ENCODE measurements at places on chromosomes 4 and X.

DNA sequence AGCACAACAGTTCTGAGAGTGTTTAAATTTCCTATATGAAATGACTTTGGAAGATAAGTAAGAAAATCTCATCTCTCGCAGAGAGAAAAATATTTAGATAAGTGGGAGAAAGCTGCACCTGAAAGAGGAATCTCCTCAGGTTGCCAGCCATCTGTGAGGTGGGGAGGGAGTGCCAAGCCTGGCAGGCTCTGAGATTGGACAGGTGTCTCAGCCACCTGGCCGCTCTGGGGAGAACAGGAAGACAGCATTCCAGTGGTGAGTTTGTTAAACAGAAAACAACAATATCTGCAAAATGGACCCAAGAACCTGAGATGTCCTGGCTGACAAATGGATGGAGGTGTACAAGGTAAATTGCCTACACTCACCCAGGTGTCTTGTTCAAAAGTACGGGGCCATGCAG lies 31.3 kb downstream of the EMCN start:
- no peak for DNase-seq

DNA sequence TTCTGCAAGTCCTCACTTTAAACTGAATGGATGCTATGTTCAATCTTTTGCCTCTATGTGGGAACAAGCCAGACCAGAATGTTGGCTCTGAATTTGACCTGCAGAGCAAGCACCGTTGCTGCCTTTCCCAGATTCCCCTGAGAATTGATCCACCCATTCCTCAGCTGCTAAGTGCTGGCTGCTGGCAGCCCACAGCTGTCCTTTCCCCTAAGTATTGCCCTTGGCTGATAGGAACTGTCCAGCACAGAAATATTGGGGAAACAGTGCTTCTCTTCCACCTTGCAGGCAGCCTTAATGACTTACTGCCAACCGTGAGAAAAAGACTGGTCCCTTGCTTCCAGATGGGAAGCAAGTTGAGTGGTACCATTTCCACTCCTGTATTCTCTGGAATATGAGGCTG lies 475.9 kb downstream of the PDHA2 start:
- no peak for DNase-seq

- no peak for DNase-seq
Observed at GRCh38 chr4:149102765-149103164, 660.6 kb upstream of the NR3C2 start.

- no peak for DNase-seq
Observed at GRCh38 chr4:145097331-145097820, 620 bp downstream of the ANAPC10 start.

- no peak for DNase-seq
Observed at GRCh38 chr4:150242820-150243458, 164.7 kb downstream of the DCLK2 start.

DNA sequence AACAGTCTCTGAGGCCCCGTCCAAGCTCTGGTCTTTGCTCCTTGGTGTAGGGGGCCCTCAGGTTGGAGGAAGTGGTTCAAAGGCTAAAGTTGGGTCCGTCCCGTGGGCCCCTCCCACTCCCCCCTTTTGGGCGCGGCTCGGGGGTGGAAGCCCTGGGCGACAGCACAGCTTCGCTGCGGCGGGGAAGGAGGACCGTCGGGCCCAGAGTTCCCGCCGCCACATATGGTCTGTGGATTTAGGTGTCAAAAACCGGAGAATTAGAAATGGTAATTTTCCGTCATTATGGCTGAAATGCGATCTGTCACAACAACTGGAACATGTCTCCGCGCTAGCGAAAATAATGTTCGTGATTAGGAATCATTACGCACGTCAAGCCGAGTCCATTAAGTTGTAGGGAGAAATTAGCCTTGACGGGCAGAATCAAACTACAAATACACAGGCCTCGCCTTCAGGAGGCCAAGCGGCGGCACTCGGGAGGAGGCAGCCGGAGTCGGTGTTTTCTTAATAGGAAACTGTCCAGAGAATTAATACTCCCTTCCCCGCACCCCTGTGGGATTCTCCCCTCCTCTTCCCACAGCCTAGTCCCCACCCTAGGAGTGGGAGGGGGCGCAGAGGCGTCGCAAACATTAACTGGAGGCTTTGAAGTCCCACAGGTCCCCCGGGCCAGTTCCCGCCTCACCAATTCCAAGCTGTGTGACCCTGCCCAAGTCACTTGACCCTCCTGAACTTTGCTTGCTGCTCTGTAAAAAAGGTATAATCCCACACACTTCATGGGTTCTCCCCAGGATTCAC lies 15.0 kb downstream of the NKX3-2 start:
- DNase-seq, result no peak

DNA sequence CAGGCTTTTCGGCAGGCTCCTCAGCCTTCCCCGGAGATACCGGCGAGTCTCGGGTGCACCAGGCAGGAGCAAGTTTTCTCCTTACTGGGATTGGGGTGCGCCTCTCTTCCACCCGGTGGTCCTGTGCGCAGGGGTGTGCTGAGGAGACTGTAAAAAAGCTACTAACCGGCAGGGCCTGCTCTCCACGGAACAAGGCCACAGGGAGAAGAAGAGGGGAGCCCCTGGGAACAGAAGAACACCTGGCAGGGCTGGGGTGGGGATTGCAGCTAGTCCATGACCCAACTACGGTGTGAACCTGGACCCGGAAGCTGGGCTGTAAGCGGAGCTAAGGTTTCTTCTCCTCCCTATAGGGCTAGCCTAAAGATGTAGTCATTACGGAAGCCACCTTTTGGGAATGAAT lies 17.7 kb upstream of the ZIC3 start:
- DNase-seq, result no peak

GRCh38 chr4:2595952-2596552 lies 59.6 kb downstream of the FAM193A start:
- DNase-seq, result no peak

DNA sequence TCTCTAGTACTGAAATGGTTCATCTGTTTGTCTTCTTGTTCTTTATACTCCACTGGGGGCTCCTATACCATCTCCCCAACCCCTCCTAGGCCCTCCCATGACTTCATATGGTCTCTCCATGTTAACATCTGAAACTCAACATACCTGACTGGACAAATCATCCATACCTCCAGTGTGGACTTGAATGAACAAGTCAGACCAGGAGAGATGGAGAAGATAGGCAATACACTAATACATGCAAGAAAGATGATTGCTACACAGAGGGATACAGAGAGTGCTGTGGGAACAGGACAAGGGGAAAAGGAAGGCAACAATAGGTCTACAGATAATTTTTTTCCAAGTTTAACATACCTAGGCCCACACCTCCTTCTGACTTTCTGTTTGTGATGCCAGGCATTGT lies 175.1 kb downstream of the FHIP1A start:
- DNase-seq, result no peak

- DNase-seq, result no peak
Observed at GRCh38 chr4:164613792-164614191, 140.1 kb upstream of the SMIM31 start.

GRCh38 chr4:45353161-45353560 lies 626.8 kb upstream of the GNPDA2 start:
- no peak for DNase-seq

DNA sequence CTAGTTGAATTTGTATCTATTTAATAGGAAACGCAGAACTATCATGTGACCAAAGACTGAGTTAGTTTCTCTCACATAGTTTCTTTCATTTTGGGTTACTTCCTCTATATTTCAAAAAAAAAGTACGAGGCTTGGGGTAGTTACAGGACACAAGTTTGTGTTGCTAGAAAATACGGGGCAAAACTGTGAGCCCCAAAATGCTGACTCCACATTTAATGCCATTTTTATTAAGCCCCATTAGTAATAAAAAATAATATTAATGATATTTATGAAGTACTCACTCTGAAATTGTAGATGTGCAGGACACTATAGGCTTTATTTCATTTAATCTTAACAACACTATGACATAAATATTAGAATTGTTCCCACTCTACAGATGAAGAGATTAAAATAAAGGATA lies 268.6 kb downstream of the DTHD1 start:
- DNase-seq, result no peak

DNA sequence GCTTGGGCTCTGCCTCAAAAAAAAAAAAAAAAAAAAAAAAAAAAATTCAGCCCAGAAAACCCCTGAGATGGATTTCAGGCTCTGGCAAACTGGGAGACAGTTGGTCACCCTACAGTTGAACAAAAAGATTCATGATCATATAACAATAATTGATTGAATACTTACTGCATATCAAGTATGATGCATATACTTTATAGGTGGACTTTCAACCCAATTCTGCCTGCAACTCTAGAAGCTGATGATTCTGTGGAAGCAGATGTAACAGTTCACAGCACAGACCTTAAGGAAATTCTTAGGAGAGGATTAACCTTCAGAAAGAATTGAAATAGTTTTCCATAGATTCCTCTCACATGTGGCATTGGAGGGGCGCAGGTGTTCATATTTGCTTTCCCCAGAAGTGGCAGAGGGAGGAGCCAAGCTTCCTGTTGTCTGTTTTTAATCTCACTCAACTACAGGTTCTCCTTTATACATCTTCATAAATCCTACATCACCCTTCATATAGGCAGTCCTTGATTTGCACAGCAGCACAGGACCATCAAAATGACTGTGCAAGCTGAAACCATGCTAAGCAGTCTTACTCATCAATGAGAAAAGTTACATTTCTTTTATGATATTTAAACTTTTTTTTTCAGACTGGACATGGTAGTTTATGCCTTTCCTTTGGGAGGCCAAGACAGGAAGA lies 149.4 kb upstream of the KLF3 start:
- DNase-seq, result no peak

DNA sequence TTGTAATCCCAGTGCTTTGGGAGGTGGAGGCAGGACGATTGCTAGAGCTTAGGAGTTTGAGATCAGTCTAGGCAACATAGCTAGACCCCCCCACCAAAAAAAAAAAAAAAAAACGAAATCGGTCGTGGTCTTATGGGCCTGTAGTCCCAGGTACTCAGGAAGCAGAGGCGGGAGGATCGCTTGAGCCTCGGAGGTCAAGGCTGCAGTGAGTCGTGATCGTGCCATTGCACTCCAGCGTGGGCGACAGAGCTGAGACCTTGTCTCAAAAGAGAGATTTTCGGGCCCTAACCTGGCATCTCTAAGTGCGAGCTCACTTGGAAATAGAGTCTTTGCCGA lies 7.0 kb upstream of the LETM1 start:
- no peak for DNase-seq

DNA sequence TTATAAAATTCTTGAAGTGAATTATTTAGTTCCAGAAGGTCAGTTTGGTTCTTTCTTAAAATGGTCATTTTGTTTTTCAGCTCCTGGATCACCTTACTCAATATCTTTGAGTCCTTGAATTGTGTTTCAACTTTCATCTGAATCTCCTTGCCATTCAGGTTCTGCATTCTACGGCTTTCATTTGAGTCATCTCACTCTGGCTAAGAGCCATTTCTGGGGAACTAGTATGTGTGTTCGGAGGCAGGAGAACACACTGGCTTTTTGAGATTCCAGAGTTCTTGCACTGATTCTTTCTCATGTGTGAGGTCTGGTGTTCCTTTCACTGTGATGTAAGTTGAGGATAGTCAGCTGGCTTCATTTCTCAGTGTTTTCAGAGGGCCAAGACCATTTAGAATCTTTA lies 708.4 kb upstream of the FRG1 start:
- no peak for DNase-seq

- DNase-seq, result no peak
Observed at GRCh38 chr4:6217716-6218381, 17.5 kb upstream of the JAKMIP1 start.

DNA sequence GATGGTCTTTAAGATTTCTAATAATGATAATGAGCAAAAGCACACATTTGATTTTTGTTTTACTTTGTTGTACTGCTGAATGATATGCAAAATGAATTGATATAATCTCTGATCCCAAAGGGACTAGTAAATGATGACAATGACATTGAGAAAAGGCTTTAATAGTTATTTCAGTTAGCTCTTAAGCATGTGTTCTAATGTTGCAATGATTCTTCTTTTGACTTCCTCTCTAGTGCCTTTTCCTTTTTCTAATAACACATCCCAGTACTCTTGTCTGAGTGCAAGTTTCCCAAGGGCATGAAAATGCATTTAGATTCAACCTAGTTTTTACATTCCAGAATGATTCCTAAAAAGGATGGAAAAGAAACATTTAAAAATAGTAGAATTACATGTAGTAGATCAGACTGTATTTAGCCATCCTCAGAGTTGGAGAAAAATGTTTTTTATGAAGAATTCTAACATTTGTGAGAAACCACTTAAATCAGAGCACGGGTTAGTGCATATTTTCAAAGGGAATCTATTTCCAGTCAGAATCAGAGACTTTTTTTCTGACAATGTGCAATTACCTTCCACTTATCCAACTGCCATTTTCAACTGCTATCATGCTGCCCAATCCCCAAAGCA lies 508.8 kb downstream of the C4orf33 start:
- DNase-seq, result no peak

DNA sequence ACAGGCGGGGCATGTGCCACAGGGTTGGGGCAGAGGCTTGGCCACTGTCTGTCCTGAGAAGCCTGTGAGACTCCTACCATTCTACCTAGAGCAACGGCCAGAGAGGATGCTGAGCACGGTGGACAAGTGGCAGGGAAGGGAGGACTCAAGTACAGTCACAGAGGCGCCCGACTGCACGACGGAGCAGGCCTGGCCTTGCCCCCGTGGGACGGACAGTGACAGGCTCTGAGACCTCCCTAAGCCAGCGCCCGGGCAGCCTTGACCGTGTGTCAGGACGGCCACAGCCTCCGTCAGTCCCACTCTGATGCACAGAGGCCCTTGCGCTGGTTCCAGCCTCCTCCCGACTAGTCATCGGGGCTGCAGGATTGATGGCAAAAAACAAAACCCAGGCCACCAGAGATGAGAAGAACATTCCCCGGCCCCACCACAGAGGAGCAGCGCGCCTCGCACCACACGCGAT lies 36.7 kb upstream of the MXD4 start:
- no peak for DNase-seq

- no peak for DNase-seq
Observed at GRCh38 chrX:139094671-139095592, 383.4 kb upstream of the FGF13 start.

GRCh38 chr4:25065431-25065858 lies 34.7 kb upstream of the LGI2 start:
- no peak for DNase-seq

GRCh38 chr4:60709061-60709460 lies 491.1 kb upstream of the ADGRL3 start:
- no peak for DNase-seq

DNA sequence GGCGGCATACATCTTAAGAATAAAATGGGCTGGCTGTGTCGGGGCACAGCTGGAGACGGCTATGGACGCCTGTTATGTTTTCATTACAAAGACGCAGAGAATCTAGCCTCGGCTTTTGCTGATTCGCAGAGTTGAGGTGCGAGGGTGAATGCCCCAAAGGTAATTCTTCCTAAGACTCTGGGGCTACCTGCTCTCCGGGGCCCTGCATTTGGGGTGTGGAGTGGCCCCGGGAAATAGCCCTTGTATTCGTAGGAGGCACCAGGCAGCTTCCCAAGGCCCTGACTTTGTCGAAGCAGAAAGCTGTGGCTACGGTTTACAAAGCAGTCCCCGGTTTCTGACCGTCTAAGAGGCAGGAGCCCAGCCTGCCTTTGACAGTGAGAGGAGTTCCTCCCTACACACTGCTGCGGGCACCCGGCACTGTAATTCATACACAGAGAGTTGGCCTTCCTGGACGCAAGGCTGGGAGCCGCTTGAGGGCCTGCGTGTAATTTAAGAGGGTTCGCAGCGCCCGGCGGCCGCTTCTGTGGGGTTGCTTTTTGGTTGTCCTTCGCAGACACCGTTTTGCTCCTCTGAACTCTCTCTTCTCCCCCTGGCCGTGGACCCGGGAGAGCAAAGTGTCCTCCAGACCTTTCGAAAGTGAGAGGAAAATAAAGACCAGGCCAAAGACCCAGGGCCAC lies 1.9 kb downstream of the SHOX start:
- no peak for DNase-seq
